DMS79 (cell line): ENCODE measurements at places on chromosomes 13 and 19.

DNA sequence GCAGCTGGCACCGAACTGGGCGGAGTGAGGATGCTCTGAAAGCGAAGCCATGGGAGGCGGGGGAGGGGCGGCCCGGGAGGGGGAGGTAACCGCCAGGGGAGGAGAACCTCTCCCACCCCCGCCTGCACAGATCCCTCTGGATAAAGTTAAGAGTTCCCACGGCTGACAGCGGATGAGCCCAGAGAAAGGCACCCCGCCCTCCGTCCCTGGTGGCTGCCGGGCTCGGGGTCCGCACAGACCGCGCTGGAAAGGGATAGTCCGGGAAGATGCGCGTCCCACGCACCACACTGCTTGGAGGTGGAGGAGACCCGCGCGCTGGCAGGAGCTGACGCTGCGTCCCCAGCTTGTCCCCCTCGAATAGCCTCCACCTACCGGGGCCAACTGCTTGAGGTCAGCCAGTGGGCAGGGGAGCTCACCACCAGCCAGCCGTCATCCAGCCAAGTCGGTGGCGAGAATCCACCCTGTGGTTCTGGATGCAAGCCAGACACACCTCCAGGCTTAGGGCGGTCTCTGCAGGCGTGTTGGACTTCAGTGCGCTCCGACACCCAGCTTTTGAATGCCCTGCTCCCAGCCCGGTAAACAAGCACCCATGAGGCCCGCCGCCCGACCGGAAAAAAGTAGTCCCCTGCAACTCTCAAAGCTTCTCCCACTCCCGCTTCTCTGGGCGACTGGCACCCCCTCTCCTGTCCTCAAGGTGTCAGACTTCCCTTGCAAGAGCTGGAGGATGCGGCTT is at the start of gene TRPC4:
TSS of gene TRPC4 (minus strand) at position 17 of the 733 bp plus-strand sequence. CDS start 86,439 bp downstream, outside the sequence.
- DNase-seq, result no peak

DNA sequence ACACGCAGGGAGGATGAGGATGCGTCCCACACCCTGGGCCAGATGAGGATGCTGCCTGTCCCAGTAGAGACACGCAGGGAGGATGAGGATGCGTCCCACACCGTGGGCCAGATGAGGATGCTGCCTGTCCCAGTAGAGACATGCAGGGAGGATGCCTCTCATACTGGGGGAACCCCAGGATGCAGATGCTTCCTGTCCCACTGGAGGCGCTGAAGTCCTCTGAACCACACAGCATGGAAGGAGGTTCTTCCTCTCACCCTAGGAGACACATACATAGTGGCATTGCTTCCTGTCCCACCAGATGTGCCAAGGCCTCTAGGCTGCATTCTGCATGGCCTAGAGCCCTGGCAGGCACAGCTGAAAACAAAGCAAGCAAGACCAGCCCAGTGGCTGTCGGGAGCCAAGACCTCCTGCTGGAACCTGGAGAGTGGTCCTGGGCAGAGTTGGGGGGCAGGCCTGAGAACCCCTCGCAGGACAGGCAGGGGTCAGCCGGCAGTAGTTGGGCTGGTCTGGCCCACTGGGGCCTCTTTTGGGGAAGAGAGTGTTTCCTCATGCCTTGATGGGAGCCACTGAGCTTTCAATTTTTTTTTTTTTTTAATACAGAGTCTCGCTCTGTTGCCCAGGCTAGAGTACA is 4.3 kb downstream of the HPN start:
- no peak for DNase-seq

DNA sequence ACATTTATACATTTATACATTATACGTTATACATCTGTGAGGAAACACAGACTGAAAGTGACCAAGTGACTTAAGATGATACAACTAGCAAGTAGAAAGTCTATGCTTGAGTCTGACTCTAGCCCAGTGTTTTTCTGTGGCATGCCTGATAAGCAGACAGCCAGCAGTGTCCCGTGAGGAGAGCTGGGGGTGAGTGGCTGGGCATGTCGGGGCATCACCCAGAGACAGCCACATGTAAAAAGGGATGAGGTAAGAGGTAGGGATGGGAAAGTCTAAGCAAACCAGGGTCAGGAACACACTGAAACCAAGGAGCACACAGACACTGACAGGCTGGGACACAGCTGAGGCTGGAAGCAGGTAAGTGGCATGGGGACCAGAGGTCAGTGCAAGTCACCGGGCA is 333.2 kb downstream of the FOXO1 start:
- no peak for DNase-seq

DNA sequence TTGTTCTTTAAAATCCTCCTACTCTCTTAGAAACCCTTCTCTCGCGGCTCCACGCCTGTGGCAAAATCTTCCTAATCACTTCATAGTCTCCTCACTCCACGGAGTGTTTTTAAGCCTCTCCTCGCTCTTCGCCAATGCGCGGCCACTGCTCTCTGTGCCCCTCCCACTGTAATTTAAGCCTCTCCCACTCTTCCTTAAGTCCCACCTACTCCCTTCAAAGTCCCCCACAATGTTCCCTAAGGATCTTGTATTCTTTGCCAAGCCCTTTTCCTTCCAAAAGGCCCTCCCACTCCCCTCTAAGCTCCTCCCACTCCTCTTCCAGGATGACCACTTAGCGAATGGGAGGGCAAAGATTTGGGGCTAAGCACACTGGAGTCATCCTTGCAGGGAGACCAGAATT is 1.3 kb downstream of the FIZ1 start:
- no peak for DNase-seq

GRCh38 chr19:33297401-33298145 is 4.8 kb downstream of the CEBPA start:
- no peak for DNase-seq

- no peak for DNase-seq
Measured at GRCh38 chr13:44110091-44110621, 230.5 kb downstream of the LACC1 start.

GRCh38 chr13:59000770-59001169 is 1163.0 kb downstream of the DIAPH3 start:
- DNase-seq, result no peak

- DNase-seq, result no peak
Measured at GRCh38 chr13:99577934-99578917, 77.0 kb downstream of the TM9SF2 start.

DNA sequence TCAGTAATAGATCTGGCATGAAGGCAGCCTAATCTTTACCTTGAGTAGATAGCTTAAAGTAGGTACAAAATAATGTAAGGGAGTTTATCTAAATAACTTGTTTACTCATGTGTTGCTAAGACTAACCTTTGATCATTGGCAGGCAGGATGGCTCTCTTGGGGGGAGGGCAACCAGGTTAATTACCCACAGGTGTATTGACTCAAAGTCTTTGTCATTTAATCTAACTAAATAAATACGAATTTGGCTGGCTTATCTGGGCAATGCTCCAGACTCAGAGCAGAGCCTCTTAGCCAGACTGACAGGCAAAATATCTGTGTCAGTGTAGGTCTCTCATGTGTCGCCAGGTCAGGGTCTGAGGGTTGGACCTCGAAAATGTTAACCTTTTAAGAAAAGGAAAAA is 283.4 kb upstream of the KLHL1 start:
- DNase-seq, result peak; percentile 6

- DNase-seq, result peak; percentile 48
Measured at GRCh38 chr19:4732680-4733114, 9.1 kb upstream of the DPP9 start.

DNA sequence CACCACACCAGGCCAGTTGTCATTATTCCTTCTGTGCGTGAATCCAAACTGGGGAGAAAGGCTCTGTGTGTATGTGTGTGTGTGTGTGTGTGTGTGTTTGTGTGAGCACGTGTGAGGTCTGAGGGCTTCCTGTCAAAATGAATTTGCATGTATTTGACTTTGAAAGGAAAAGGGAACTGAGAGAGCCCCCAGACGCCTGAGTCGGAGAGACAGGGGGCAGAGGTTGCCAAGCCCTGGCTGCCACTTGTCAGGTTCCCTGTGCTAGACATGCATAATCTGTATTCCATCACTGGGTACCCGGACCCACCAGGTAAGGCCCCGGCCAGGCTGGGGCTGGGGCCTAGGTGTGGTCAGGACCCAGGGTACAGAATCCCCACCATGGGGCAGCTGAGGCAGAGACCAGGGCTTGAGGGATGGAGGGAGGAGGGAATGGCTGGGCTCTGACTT is at the start of gene CLEC17A:
TSS of gene CLEC17A (plus strand) at position 191 of the 447 bp plus-strand sequence. CDS start at position 268, 77 bp downstream.
- DNase-seq, result no peak

GRCh38 chr13:87941226-87941625 is 270.1 kb downstream of the SLITRK5 start:
- DNase-seq, result no peak

GRCh38 chr19:14395710-14396336 is 14.6 kb downstream of the ADGRE5 start:
- DNase-seq, result no peak

- DNase-seq, result no peak
Measured at GRCh38 chr19:3524078-3524842, 14.7 kb upstream of the TEKTIP1 start.

GRCh38 chr19:7778081-7778480 is 15.0 kb downstream of the CLEC4M start:
- DNase-seq, result no peak

DNA sequence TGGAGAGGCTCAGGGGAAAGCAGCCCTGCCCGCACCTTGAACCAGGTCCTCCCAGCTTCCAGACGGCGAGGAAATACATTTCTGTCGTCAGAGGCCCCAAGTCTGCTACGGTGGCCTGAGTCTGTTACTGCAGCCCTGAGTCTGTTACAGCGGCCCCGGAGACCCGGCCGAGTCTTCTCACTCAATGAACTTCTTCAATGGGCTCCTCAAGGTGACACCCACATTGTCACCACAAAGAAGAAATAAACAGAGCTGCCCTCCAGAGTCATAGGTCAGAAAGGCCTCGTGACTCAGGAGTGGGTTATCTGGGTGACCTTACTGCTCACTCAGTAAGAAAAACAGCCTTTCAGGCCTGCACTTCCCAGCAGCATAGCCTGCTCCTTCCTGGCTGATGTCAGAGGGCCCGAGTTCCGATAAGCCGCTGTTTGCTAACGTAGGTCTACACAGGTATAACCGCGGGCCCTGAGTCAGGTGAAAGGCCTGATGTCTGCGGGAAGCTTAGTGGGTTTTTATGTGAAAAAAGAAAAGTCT is 66.9 kb upstream of the TM9SF2 start:
- no peak for DNase-seq

DNA sequence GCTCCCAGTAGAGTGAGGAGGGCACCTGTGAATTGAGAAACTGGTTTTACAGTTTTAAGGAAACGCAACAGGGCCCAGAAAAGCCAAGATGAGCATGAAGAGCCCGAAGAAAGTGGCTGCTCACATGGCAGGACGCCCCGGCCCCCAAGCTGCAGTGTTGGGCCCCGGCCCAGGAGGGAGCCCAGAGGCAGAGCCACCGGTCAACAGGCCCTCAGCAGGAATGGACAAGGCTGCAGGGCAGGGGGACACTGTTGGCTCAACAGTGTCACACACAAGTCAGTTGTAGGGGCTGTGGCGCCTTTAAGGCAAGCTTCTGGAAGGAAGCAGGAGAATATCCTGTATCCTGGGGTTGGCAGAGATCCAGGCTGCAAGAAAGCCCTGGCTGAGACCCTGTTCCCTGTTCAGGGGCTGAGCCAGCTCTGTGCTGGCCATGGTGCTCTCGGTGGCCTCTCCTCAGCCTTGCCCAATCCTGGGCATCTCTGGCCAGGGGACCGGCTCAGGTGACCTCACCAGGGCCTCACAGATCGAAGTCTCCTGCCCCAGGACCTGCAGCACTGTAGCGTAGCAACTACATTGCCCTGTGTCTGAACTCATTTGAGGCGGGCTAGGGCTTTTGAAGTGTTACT is 28.0 kb downstream of the UPF1 start:
- no peak for DNase-seq

- no peak for DNase-seq
Measured at GRCh38 chr13:24308488-24309020, 826 bp upstream of the C1QTNF9 start.

- no peak for DNase-seq
Measured at GRCh38 chr13:48532256-48532505, 699 bp downstream of the RCBTB2 start.

DNA sequence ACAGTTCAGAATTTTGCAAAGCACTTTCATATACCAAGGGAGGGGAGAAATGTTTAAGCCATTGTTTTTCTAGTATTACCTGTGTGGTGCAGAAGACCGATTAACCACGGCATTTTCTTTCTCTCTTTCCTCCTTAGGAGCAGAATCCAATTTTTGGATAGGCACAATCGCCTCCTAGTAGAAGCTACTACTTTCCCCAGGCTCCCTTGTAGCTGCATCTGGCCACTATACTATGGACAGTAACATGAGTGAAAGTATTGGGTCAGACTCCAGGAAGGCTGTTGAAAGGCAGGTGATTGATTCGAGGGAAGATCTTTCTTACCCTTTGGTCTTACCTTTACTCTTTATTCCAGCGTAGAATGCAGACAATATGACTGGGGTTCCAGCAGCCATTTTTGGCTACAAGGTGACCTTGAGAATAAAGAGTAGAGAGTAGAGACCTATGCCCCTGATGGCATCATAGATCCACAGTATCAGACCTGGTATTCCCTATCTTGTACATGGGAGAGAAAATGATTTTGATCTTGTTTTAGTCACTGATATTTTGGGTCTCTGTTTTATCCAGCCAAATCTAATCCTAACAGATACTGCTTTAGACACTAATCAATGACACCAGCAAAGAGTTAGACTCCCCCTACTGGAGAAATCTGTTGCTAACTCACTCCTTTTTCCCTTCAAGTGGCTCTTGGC is 77.0 kb downstream of the LRRC63 start:
- no peak for DNase-seq

GRCh38 chr13:99988529-99989275 is 7.1 kb downstream of the ZIC2 start:
- DNase-seq, result no peak

DNA sequence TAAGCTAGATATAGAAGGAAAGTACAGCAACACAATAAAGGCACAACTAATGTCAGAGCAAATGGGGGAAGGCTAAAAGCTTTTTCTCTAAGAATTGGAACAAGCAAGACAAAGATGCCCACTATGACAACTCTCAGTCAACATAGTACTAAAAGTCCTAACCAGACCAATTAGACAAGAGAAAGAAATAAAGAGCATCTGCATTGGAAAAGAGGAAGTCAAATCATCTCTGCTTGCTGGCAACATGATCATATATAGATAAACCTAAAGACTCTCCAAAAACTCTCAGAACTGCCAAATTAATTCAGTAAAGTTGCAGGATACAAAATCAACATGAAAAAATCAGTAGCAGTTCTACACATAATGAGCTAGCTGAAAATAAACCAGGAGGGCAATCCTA is 542.0 kb downstream of the DIAPH3 start:
- no peak for DNase-seq

DNA sequence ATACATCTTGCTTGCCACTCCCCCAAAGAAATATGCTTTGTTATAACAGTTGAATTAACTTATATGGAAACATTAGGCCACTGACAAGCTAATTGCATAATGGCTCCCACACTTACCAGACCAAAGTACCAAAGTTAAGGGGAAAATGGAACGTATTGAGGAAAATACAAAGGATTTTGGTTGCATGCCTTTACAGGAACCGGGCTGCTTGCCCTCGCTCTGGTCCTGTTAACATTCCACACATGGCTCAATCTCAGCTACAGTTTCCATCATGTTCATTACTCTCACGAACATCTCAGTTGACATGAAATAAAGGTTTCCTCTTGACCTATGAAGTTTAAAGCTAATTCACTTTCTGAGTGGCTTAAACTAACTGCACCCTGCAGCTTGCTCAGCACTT is 220.7 kb upstream of the RXFP2 start:
- DNase-seq, result no peak

GRCh38 chr19:15280048-15280725 is 47.9 kb upstream of the EPHX3 start:
- no peak for DNase-seq
